ENCODE measurements at places on chromosomes 7 and 10.
A peak's percentile ranks its signal among the peaks of the same experiment; 100 is the strongest.

DNA sequence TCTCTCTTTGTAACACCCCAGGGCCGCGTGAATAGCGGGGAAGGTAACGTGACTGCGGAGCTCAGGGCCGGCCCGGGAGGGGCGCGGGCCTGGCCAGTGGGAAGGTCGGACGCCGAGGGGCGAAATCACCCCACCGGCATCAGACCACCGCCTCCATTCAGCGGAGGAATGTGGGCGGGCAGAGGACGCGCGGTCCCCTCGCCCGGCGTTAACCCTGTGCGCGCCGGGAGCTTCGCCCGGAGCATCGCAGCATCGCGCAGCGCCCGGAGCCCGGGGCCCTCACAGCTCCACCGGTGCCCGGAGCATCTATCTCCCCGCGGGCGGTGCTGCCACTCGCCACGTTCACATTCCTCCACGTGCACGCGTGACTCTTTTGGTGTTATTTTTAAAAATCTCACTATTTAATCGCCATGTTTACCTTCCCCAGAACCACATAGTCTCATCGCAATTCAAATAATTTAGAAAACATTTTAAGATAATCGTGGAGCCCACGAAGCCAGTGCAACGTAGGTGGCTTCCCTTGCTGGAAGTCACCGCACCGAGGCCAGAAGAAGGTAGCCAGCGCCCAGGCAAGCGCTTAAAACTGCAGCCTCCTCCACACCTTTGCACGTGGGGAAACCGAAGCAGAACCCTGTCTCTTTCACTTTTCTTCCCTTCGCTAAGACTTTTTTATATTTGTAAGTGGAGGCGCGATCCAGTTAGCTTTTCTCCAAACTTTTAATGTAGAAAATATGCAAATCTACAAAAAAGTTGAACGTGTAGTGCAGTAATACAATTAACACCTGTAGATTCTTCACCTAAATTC lies 21.8 kb downstream of the FGFBP3 start:
- no peak overlapping the region for H3K27ac ChIP-seq
- H3K27me3 ChIP-seq = peaks cover 23% of the 10 kb centered on the region
- peak overlapping the region; percentile 92 for H3K4me3 ChIP-seq
- peaks cover 2% of the 10 kb centered on the region for H3K36me3 ChIP-seq
- H3K4me1 ChIP-seq = peaks cover 10% of the 10 kb centered on the region

GRCh38 chr10:78507510-78508160 lies 474.0 kb downstream of the RPS24 start:
- DNase-seq = no peak
- H3K27ac ChIP-seq = no peak overlapping the region
- H3K4me3 ChIP-seq = no peak overlapping the region
- H3K4me1 ChIP-seq = peaks cover 3% of the 10 kb centered on the region

GRCh38 chr10:47207894-47208469 lies 92.0 kb upstream of the GDF10 start:
- H3K4me1 ChIP-seq = peaks cover 37% of the 10 kb centered on the region
- H3K27me3 ChIP-seq = no peaks in the 10 kb centered on the region
- peak overlapping the region; percentile 63 for H3K4me3 ChIP-seq
- peak overlapping the region; percentile 91 for H3K27ac ChIP-seq
- no peak for DNase-seq
- no peaks in the 10 kb centered on the region for H3K36me3 ChIP-seq

- H3K27ac ChIP-seq = no peak overlapping the region
- no peak for DNase-seq
- peaks cover 18% of the 10 kb centered on the region for H3K36me3 ChIP-seq
- no peaks in the 10 kb centered on the region for H3K27me3 ChIP-seq
- H3K4me1 ChIP-seq = peaks cover 7% of the 10 kb centered on the region
- H3K4me3 ChIP-seq = no peak overlapping the region
Measured at GRCh38 chr10:22539579-22540298, 174.6 kb downstream of the PIP4K2A start.
